T follicular helper cell (primary cell): ENCODE measurements at places on chromosomes 12 and 14.

- DNase-seq: no peak
Observed at GRCh38 chr12:96882862-96883261, 24.2 kb upstream of the NEDD1 start.

GRCh38 chr12:111412830-111413441 lies 7.2 kb downstream of the SH2B3 start:
- DNase-seq: no peak

DNA sequence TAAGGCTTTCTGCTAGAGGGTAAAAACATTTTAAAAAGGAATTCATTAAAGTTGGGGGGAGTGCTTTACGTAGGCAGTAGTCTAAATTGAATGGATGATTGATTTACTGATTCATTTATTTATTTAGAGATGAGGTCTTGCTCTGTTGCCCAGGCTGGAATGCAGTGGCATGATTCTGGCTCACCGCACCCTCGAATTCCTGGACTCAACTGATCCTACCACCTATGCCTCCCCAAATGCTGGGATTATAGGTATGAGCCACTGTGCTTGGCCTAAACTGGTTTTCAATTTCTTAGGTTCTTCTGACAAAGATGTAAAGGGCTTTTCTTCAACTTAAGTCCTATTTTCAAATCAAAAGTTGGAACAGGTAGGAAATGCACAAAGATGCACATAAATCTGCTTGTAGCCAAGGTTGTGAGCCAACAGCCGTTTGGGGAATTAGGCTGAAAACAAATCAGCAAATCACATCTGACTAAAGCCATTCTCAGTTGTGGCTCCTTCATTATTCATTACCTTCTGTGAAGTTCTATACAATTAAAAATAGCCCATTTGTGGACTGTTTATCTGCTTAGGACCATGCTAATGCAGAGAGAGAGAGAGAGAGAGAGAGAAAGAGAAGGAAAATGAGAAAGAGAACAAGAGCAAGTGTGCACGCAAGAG lies 218.0 kb downstream of the PPM1H start:
- DNase-seq: no peak

DNA sequence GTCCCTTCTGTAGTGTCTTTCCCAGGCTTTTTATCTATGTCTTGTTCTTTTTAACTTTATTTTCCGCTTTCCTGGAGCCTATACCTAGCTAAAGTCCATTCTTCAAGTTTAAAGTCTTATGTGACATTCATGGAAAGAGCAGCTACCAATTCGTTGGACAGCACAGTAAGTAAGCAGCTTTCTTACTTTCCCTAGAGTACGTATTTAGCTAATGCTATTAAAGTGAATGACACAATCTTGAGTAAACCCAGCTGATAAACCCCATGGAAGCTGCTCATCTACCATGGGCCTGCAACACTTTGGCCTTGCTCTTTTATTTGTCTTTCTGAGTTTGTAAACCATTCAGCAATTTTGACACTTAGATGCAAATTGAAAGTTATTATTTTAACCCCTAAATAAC lies 30.0 kb downstream of the ALX1 start:
- DNase-seq: no peak

- no peak for DNase-seq
Observed at GRCh38 chr14:103191844-103192243, 68.6 kb downstream of the TNFAIP2 start.

GRCh38 chr12:120373683-120374082 lies 4.7 kb upstream of the MSI1 start:
- DNase-seq: no peak

DNA sequence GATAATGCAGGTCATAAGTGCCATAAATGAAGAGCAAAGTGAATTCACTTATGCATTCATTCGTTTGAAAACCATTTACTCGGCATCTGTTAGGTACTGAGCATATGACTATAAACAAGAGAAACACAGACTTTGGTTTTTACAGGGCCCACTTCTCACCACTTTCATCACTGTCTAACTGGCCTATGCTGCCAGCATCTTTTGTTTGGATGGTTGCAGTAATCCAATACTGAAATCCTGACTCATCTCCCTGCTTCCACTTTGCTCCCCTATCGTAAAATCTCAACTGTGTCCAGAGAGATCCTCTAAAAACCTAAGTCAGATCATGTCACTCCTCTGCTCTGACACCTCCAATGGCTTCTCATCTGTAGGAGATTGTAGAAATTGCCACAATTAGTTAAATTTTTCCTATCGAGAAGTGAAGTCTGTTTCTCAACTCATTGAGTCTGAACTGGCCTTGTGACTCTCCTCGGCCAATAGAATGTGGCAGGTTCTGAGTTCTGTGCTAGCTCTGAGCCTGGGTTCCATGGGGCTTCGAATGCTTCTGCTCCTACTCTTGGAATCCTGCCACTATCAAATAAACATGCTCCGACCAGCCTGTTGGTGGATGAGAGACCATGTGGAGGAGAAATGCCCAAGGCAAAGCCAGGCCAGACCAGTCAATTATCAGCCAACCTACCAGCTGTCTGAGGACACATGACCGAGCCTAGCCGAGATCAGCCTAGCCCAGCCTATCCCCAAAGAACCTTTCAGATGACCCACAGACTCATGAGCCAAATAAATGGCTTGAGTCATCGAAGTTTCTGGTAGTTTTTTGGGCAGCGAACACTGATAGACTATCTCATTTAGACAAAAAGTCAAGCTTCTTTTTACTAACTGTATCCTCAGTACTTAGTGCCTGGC lies 2.2 kb upstream of the BATF start:
- DNase-seq: no peak

- DNase-seq: no peak
Observed at GRCh38 chr12:68432622-68433021, 100.5 kb upstream of the MDM1 start.

- DNase-seq: no peak
Observed at GRCh38 chr12:15274561-15274967, 47.7 kb upstream of the PTPRO start.

DNA sequence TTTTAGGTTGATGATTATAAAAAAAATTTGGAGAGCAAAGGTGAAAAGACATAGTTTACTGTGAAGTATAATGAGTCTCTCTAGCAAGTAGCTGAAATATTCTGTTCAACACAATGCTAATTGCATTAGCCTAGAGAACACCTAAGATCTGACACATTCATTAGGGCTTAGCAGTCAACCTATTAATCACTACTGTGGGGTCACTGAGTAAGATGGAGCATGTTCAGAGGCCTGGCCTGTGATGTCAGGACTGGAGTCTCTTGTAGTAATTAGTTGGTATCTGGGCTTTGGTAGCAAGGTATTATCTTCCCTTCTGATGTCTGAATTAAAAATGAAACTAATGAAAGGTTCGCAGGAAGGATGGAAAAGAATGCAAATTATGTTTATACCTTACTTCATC lies 112.7 kb downstream of the SLC16A7 start:
- no peak for DNase-seq

GRCh38 chr14:53542732-53543131 lies 389.6 kb upstream of the DDHD1 start:
- no peak for DNase-seq

DNA sequence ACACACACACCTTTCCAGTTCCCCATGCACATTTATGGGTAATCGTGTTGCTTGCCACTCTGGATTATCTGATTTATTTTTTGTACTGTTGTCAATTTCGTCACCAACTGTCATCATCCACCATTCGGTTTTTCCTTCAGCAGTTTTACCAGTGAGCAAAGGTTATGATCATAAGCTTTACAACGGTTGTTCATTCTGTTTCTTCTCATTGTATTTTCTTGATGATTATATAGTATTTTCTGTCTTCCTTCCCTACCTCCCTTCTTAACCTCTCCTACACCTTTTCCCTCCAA lies 680 bp downstream of the NECAP1 start:
- DNase-seq: no peak

DNA sequence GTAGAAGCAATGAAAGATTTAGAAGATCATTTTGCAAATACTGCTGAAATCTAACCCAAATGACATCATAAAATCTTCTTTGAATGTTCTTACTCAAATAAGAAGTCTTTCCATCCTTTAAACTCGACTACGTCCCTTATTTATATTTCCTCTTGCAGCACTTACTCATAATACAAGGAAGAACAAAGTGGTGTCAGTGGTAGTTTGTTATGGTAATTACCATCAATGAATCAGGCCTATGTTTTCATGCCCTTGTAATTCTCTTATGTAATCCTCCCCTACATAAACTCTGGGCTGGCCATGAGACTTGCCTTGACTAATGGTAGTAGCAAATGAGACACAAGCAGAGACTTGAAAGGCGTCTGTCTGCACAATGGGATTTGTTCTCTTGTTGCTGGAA lies 17.0 kb downstream of the EEA1 start:
- DNase-seq: no peak

DNA sequence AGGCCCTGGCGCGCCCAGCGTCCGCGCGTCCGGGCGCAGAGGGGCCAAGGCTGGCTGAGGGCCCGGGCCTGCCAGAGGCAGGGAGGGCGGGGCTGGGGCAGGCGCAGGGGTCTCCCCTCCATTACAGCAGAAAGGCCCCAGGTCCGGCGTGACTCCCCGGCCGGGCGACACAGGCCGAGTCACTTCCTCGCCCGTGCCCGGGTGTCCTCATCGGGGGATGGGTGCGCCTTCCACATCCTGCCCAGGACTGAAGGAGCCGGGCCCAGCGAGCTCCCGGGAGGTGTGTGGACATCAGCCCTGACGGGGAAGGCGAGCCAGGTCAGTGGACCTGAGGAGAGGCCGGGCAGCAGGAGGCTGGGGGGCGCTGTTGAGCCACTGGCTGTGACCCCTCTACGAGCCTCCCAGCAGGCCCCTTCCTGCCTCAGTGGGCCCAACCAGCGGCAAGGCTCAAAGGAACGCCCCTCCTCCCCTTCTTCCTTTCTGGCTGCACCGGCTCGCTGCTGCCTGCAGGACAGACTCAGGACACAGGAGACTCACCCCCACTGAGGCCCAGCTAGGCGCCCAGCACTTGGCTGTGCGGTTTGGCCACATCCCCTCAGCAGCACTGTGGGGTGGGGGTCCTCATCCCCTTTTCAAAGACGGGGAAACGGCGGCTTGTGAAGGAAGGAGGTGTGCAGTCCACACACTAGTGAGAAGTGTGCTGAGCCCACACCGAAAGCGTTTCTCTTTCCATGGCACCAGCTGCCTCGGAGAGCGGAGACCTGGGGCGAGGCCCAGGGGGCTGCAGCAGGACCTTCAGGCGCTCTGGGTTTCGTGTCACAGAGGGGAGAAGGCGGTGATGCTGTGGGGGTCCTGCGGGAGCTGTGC lies 606 bp downstream of the TNFAIP2 start:
- no peak for DNase-seq

- no peak for DNase-seq
Observed at GRCh38 chr14:100719976-100720520, 6.6 kb upstream of the DLK1 start.

DNA sequence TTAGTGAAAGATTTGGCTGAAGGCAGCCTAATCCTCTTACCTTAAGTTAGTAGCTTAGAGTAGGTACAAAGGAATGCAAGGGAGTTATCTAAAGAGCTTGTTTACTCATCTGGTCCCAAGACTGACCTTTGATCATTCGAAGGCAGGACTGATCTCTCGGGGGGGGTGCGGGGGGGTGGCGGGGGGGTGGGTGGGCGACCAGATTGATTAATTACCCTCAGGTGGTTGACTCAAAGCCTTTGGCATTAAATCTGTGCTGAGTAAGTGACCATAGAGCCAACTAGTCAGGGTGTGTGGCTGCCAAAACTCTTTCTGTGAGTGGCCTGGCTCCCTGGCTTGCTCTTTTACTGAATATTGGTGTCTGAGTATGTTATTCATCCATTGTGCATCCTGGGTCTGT lies 731.9 kb upstream of the FBXO33 start:
- no peak for DNase-seq

DNA sequence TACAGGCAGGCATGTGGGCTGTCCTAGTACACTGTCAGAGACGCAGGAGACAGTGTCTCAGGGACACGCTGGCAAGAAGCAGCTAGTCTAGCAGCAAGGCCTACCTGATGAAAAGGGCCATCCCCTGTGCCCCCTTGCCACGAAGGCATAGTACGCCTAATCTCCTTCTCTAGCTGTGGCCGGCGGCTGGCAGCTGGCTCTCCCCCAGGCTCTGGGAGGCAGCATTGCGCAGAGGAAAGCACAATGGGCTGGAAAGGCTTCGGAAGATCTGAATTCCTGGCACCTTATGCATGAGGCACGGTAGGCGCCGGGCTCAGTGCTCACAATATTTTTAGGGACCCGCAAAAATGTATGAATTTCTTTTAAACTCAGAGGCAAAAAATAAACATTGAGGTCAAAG lies 16.0 kb upstream of the PLEKHH1 start:
- no peak for DNase-seq

DNA sequence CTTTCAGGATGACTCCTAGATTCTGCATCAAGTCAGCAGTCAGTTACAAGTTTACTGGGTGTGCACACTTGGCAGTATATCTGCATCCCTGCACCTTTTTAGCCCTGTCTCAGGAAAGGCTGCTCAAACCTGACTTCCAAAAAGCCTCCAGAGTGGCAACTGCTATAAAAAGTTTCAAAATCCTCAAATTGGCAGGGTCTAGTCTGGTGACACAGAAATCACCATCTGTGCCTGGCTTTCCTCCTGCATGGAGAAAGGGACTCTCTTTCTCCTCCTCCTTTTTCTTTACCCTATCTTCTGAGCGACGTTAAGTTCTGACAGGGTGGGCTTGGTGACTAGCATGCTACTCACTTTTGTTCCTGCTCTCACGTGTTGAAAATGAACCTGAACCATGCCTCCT lies 679.5 kb downstream of the C12orf50 start:
- DNase-seq: no peak

- DNase-seq: peak; percentile 48
Observed at GRCh38 chr12:10673659-10674384, at the start of gene STYK1. STYK1 (minus strand) TSS chr12:10674052; CDS start chr12:10634618, 39,434 bp downstream.

GRCh38 chr14:62629176-62629725 lies 416.0 kb downstream of the KCNH5 start:
- DNase-seq: no peak

- no peak for DNase-seq
Observed at GRCh38 chr14:50489851-50490250, 42.5 kb downstream of the MAP4K5 start.

GRCh38 chr14:102593061-102593824 lies 794 bp downstream of the RCOR1 start:
- DNase-seq: peak; percentile 41

DNA sequence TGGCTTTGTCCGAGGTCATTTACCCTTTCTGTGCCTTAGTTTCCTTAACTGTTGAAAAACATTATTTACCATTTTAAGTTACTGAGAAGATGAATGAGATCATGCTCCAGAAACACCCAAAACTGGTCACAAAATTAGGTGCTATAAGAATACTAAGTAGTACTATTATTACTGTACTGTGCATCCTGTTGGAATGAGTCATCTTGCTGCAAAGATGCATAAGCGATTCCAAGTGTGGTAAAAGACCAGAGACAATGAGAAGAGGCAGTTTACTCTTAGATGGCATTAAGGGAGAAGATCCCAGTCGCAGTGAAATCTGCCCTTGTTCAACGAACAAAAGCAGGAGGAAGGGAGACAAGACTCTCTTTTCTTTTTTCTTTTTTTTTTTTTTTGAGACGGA lies 4.2 kb upstream of the PLEKHA5 start:
- DNase-seq: no peak

- DNase-seq: no peak
Observed at GRCh38 chr12:132402831-132403416, 73.5 kb upstream of the GALNT9 start.

GRCh38 chr14:100708425-100709288 lies 18.0 kb upstream of the DLK1 start:
- DNase-seq: no peak
